Subcutaneous adipose tissue (tissue), 4 donors: ENCODE measurements at places on chromosomes 1 and 21. TPM values are rescaled to one million over a fixed set of nuclear protein-coding genes. Genes with fewer than 3 reads are reported as not detected.

Gene UMODL1
- total RNA-seq: not detected

Gene JAM2
- total RNA-seq: 15.4 TPM

Gene IGSF21
- not detected for total RNA-seq

Gene ANKRD45
- not detected for total RNA-seq

Gene FAM229A
- 4.6 TPM for total RNA-seq

Gene DDR2
- total RNA-seq: 98.7 TPM

Gene UBASH3A
- total RNA-seq: 0.66 TPM

Gene WDR3
- 7.0 TPM for total RNA-seq

Gene DAB1
- 0.22 TPM for total RNA-seq

Gene PTGS2
- not detected for total RNA-seq

Gene AK5
- total RNA-seq: not detected

Gene SLC44A3
- 0.98 TPM for total RNA-seq

Gene CFAP107
- total RNA-seq: not detected

Gene ELAPOR1
- 2.1 TPM for total RNA-seq

Gene CELA3A
- not detected for total RNA-seq

Gene NR5A2
- 3.2 TPM for total RNA-seq

Gene GPATCH4
- 25.2 TPM for total RNA-seq

Gene MRPL24
- total RNA-seq: 66.5 TPM
